ENCODE measurements at places on chromosomes 3 and 15. TPM values are rescaled to one million over a fixed set of nuclear protein-coding genes. Genes with fewer than 3 reads are reported as not detected.

DNA sequence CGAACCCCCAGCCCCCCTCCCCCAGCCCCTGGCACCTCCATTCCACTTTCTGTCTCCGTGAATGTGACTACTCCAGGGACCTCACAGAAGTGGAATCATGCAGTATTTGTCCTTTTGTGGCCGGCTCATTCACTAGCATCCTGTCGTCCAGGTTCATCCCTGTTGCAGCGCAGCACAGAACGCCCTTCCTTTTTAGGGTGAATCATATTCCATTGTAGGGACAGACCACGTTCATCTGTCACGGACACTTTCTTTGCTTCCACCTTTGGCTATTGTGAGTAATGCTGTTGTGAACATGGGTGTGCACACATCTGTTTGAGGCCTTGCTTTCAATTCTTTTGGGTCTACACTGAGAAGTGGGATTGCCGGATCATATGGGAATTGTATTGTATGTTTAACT, 148.9 kb upstream of the IQSEC1 start:
- no peak for DNase-seq

- DNase-seq = no peak
Measured at GRCh38 chr3:186286114-186286513, 75.9 kb downstream of the DGKG start.

DNA sequence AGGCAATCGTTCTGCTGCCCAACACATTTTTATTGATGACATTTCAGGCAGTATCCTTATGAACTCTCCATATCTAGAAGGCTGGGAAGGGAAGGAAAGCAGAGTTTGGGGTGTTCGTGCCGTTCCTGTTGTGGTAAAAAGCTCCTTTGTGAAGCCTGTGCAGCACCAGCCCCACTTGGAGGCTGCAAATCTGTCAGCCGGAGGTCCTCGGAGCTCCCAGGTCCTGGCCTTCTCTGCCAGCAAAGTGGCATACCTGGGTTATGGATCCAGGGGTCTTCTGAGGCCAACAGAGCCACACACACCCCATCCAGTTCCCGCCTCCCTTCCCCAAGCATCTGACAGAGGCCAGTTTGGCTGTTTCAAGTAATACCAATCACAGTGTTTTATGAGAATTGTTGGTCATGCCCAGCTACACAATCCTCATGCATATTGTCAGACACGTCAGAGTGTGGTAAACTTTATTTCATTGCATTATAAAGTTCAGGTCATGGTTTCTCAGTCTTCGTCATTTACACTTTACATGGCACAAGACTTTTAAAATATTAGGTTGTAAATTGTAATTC, 15.9 kb upstream of the USP3 start:
- no peak for DNase-seq

DNA sequence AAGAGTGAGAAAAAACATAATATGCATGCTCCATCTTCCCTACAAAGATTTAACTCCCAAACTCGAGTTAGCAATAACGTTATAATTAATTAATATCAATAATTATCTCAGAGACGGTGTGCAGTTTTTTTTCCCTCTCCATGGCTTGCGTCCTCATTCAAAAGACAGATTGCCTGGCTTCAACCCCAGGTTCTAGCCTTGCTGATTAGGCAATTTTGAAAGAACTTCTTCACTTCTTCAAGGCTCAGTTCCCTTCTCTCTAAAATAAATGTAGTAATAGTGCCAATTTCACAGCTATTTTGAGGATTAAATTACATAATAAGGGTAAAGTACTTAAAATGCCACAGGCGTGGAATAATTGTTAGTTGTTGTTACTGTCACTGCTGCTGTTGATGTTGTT, 876.1 kb upstream of the GBE1 start:
- DNase-seq = no peak

DNA sequence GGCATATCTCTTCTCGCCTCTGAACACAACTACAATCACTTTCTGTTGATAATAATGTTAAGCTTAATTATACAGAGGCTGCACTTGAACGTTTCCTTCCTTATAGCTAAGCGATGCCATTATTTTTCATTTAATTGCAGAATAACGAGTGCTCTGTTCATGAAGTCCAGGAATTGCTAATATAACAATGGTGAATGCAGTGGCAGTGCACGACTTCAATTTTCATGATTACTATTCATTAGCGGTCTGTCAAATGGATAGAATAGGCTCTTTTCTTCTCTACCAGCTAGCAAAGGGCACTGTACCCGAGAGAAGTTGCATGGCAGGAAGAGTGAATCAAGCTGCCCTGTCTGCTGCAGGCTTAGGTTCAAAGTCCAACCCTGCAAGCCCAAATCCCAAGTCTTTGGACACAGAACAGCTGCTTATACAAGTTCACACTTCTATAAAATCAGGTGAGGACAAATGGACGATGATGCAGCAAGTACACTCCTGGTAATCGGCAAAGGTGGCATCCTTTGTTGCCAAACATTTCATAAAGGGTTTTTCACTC, 75.6 kb downstream of the PDZRN3 start:
- no peak for DNase-seq

- no peak for DNase-seq
Measured at GRCh38 chr15:72940229-72940622, 112.0 kb upstream of the NEO1 start.

DNA sequence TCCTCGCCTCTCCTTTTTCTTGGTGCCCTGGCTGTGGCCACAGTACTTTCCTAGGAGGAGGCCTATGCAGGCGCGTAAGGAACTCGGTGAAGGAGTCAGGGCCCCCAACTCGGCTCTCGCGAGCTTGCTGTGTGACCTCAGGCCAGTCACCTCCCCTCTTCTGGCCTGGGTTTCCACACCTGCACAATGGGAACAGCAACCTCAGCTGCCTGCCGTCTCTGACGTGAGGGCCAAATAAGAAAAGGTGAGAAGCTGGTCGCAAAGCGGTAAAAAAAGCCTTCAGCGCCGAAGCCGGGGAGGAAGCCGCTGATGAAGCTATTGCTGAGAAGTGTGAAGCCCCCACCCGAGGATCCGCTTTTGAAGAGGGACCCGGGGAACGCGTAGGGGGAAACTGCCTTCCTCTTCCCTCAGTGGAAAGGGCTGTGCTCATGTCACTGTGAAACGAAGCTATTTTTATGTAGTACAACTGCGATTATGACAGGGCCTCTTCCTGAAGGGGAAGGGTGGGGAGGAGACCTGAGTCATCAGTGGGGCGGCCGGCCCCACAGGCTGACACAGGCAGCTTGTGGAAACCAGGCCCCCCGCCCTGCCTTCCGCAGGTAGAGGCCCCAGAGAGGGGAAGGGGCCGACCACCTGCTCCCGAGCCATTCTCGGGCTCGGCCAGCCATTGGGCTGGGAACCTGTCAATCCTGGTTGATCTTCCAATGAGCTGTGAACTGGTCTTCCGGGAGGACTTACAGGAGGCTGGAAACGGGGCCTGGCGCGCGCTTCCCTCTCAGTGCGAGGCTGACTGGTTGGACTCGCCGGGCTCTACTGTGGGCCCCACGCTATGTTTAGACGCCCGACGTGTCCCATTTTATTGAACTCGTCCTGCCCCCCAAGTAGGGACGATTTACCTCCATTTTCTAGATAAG, 18.0 kb upstream of the ANKDD1A start:
- DNase-seq = peak; percentile 98

- DNase-seq = no peak
Measured at GRCh38 chr15:90159213-90159612, 41.9 kb upstream of the SEMA4B start.

- DNase-seq = no peak
Measured at GRCh38 chr15:94404733-94405283, 173.4 kb downstream of the MCTP2 start.

DNA sequence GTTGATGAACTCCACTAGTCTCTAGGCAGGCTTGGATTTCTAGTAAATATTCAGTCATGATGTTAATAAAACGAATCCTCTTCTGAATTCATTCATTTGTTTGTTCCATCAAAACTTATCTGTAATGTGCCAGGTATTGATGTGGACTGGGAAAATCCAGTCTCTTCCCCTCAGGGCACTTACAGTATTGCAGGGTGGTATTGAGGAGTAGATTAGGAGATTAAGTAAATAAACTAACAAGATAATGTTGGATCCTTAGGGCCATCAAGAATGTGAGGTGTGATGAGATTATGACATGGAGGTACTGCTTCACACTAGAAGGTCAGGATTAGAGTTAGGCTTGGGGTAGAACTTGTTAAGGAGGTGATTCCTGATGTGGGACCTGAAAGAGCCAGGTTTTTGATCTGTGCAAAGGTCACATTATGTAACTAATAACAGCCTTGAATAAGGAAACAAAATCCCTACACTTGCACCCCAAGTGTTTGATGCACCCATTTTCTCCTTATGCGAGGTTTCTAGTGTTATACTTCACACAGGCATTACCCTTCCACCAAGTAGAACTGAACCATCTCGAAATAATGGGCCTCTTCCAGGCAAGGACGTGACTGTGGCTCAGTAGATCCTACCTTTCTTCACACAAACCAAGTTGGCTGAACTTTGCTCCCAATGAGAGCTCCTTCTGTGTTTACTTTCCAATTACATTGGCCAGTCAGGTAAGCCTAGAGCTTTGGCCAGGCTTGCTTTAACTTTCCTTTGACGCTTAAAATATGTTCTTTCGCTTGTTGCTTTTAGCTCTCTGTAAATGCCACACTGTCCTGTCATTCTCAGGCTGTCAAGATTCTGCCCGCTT, 16.7 kb downstream of the MCTP2 start:
- DNase-seq = no peak

- no peak for DNase-seq
Measured at GRCh38 chr3:32698506-32698905, 13.5 kb downstream of the CNOT10 start.

- no peak for DNase-seq
Measured at GRCh38 chr3:64940596-64941348, 253.0 kb upstream of the ADAMTS9 start.

DNA sequence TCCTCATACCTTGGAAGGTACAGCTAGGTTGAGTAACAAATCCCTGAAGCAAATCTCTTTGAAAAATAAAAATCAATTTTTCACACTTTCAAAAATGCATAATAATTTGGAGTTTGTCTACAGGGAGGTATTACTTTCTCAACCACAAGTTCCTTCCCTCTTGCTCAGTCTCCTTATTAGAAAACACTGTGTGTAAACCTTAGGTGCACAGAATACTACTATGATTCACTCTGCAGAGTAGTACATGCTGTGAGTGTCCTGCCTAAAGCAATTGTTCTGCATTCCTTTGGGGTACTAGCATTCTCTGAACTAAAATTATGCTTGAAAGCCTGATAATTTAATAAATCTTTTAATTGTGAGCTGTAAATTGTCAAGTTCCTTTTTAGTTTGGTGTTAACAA, 115.9 kb upstream of the EPHA3 start:
- no peak for DNase-seq

GRCh38 chr3:127819656-127820055, 2.7 kb downstream of the MGLL start:
- no peak for DNase-seq

DNA sequence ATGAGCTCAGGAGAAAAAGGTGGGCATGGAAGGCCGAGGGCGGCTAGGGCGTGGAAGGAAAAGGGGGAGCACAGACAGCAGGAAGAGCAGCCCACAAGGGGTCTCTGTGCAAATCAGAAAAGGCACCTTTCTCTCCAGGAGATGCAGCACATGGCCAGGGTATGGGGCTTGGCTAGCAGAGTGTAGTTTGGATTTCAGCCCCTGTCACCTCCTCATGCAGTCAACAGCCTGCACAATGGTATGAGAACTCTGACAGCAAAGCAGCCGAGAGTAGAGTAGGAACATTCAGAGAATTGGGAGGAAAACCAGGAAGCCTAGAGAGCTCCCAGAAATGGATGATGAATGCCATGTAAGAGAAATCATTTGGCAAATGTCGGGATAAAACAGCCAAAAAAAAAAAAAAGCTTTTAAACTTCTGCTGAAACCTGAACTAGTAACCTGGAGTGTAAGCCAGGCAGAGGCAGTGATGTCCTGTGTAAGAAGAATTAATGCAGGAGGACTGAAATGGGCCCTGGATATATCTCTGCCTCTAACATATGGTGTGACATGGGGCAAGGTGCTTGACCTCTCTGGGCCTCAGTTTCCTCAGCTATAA, 25.7 kb downstream of the FSTL1 start:
- no peak for DNase-seq

- DNase-seq = no peak
Measured at GRCh38 chr15:79257454-79257853, 25.1 kb upstream of the ANKRD34C start.

DNA sequence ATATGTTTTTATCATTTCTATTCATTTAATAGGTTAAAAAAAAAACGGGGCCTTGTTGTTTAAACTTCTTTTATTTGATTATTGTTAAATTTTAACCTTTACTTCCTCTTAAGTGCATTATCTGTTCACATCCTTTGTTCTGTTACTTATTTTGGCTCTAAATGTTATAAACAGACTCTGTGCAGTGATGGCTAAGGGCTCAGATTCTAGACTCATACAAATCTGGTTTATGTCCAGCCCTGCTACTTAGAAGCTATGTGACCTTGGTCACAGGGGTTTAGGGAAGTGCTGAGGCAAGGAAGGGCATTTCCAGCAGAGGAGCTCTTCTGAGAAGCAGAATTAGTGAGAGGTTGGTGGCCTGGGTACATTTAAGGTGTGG, 55.3 kb upstream of the VILL start:
- peak; percentile 76 for DNase-seq

DNA sequence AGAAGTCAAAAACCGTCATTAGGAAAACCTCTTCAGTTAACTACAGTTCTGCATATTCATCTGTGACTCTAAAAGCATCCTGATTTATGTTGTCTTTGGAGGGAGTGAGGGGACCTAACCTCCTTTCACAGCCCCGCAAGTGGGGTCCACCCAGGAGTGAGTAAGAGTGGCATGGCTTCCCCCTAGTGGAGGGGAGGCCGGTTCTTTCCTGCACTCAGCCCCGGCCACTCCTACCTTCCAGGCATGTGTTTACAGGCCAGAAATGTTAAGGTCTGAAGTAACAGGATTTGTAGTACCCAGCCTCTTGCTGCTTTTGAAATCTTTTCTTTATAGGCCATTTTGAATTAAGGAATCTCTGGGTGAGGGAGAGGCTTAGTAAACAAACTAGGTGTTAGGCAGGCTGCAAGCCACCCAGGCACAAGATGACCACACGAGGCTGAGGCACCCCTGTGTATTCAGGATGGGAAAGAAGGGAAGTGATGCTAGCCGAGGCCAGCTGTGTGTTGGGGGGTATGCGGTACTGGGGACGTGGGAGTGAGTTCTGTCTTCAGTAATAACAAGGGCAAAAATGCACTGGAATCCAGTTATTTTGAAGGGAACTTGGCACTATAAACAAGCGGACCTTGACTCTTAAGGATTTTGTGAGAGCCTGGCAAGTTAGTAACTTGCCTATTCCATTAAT, 50.5 kb downstream of the CTDSPL start:
- DNase-seq = no peak

DNA sequence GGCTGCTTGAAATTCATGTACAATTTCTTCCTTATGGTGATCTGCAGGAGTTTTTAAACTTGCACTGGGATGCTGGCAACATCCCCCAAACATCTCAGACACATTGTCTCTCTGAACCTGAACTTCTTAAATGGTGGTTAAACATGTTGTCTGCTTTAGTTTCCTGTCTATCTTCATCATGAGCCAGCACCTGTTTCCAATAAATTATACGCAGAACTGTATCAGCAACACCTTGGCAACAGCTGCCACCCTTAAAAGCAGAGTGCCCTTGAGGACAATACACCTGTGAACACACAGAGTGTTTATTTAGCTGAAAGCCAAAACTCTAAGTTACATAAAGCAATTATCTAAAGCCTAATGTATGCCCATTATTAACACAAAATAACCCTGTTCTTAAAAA, 242.9 kb downstream of the WNT5A start:
- DNase-seq = no peak

SI gene
- total RNA-seq = not detected

STARD9 gene
- total RNA-seq = 17.2 TPM

DZIP1L gene
- 14.6 TPM for total RNA-seq

IL5RA gene
- total RNA-seq = not detected

Measured in endothelial cell of umbilical vein (primary cell).